Bone marrow (tissue), 2 donors: ENCODE measurements at places on chromosomes 2 and 18.

DNA sequence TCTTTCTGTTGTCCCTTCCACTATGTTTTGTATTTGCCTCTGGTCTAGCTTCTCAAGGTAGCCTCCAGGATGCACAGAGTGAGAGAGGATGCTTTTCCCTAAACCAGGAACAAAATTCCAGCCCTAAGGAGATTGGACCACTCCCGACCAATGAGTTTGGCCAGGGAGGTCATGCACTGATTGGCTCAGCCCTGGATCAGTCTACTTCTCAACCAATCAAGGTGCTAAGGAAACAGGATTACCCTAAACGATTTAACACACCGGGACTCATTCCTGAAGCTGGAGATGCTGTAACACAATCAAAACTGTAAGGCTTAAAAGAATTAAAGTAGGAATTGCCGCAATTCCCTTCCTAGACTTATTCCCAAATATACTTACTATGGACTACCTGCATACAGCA is 34.2 kb upstream of the NR4A2 start:
- no peak for DNase-seq

GRCh38 chr2:42888321-42889245 is 96.2 kb upstream of the HAAO start:
- no peak for DNase-seq

DNA sequence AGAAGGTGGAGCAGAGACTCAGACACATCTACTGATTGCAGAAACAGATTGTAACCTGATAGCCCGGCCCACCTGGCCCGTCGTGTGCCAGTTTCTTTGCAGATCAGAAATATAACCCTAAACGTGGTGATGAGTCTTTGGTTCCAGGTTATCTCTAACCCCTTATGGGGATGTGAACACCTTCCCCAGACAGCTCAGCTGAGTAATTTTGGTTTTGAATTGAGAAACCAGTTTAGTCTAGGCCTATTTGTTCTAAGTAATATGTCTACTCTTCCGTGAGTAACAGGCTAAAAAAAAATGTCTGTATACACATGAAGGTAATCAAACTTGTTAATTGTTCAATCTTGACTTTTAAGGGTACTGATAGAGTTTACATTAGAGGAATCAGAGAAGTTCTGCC is 35.7 kb downstream of the RASGRP3 start:
- no peak for DNase-seq

DNA sequence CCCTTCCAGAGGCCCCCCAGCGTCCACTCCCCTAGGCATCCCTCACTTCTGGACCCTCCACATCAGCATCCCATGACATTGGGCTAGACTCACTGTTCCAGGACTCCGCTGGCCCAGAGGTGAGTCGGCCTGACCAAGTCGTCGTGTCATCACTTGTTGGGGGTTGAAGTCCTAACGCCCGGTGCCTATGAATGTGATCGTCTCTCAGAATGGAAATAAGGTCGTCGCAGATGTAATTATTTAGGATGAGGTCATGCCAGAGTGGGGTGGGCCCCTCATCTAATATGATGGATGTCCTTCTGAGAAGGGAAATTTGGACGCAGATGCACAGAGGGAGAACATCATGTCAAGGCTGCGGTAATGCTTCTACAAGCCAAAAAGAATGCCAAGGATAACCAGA is 142.7 kb downstream of the AGAP1 start:
- DNase-seq: no peak

GRCh38 chr2:150535176-150535575 is 47.7 kb upstream of the RND3 start:
- DNase-seq: no peak

DNA sequence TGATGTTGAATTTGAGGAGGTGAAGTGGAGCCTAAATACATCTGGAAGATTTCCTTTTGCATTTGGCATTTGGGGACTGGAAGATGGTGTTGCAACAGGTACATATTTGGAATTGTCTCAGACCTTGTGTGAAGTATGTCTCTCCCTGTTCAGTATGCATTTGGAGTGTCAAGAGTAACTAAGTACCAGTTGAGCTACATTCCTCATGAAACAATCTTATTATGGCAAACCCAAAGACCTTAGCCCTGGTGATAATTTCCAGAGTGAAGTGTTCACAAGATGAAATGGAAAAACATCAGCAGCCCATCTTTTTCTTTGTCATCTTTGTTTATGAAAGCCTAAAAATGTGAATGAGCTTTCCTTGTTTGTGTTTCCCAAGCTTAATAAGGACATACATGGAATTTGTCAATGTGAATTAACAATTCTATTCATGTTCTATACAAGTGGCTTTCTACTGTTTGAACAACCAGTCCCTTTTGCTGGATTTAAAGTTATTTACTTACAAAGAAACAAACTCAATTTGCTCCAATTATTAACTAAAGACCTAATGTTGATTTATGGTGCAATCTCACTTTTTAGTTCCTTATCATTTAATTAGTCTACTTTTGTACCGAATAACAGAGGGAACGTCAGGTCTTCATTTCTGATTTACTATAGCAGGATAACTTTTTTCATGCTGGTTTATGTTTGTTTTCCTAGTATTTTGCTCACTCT is 42.1 kb upstream of the PPP1R1C start:
- DNase-seq: no peak
